ENCODE measurements at places on chromosomes 2 and 18. TPM values are rescaled to one million over a fixed set of nuclear protein-coding genes. Genes with fewer than 3 reads are reported as not detected.

TAF1B gene
- total RNA-seq = 22.0 TPM

ANXA4 gene
- total RNA-seq = 30.2 TPM

TUBB8B gene
- 8.0 TPM for total RNA-seq

MLPH gene
- total RNA-seq = 7.4 TPM

TNFAIP6 gene
- total RNA-seq = 3.3 TPM

AGFG1 gene
- 126 TPM for total RNA-seq

ELAC1 gene
- total RNA-seq = 12.0 TPM

VAMP8 gene
- 13.9 TPM for total RNA-seq

Measured in testis (tissue), 5 donors.